Cortex of kidney (tissue), 1 donor: ENCODE measurements at places on chromosomes 7 and 10.

- DNase-seq: no peak
These were observed 195.1 kb downstream of the EXOC4 start for GRCh38 chr7:133448012-133448411.

- DNase-seq: no peak
These were observed 127.8 kb downstream of the PLPP4 start for GRCh38 chr10:120584786-120585185.

DNA sequence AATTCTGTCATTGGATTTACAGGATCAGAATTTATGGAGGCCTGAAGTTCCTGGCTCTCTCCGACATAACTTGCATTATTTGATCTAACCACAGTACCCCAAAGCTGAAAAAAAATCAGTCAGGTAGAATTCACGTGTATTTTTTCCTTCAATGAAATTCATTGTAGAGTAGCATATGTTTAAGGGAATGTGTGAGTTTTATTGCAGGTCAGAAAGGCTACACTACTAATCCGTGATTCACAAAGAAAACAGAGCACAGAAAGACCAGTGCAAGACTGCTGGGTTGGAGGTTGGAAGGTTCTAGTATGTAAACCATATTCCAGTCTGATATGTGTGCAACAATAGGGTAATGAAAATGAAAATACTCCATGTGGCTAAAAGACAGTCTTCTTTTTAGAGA, 247.0 kb upstream of the FERD3L start:
- no peak for DNase-seq

GRCh38 chr7:90648107-90648506, 52.0 kb downstream of the CDK14 start:
- DNase-seq: no peak

- DNase-seq: no peak
These were observed 42.7 kb downstream of the HTRA1 start for GRCh38 chr10:122503886-122504609.

DNA sequence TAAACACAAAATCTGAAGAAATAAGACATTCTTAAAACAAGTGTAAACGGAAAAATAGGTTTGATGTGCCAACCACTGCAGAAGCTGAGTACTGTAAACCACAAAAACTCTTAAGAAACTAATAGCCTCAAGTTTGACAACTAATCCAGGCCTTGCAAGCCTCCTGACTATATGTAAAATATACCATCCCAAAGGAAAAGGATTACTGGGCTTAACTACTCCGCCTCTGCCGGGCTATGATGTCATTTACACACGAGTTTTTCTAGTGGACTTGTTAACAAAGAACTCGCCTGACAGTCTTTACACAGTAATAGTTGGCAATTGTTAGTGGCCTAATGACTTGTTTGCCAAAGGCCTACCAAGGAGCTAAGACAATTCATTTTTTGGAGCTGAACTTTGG, 2.1 kb downstream of the KIF5B start:
- DNase-seq: no peak

DNA sequence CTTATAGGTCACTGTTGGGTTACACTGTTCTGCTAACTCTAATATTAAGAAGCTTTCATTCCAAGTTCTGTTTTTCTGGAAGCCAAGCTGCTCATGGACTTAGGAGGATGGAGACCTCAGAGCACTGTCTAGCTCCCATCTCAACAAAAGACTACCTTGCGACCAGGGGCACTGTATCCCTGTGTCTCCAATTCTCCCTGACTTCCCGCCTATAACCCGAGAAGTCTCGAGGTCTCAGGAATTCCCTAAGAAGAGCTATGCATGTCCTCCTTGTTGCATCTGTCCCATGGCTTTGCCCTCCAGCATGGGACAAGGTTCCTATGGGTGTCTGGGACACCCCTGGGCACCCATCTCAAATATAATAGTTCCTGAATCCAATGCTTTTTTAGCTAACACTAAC, 31.2 kb downstream of the BTBD16 start:
- DNase-seq: no peak

DNA sequence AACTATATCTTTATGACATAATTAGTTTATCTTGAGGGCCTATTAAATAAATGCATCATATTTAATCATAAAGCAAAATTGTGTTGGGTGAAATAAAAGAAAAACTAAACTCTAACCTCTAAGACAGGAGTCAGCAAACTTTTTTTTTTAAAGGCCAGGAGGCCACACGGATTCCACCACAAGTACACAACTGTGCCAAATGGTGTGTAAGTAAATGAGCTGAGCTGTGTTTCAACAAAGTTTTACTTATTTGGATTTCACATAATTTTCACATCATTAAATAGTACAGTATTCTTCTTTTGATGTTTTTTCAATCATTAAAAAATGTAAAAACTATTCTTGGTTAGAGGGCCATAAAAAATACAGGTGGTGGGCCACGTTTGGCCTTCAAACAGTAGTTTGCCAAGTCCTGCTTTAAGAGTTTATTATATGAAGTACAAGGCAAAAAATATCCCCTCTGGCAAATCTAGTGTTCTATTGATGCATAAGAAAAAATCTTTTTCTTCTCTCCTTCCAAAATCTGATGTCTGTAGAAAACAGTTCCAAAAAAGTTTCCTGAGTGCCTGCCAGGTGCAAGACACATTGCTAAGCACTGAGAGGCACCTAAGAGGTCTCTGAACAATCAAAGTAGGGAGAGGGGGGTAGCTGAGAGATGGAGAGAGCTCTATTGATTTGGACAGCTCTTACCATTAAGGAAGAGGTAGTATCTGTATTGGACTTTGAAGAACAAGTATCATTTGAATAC, 26.5 kb upstream of the SPOCK2 start:
- DNase-seq: no peak

GRCh38 chr7:1464694-1465093, 5.4 kb upstream of the MICALL2 start:
- DNase-seq: no peak

GRCh38 chr10:102994531-102995295, 76.6 kb downstream of the CNNM2 start:
- DNase-seq: no peak

DNA sequence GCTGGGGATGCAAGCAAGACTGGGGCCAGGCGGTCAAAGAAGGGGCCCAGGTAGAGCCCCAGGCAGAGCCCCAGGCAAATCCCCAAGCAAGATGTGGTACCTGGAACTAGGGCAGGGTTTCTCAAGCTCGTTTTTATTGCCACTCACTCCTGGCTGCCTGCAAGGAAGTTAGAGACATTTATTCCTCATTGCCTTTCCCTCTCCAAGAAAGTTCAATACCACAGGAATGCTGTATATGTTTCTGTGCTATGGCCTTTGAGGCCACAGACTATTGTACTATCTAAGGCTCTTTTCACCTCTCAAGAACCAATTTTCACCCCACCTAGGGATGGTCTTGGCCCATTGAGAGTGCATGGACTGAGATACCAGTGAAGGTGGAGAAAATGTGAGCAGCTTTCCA, 71.3 kb downstream of the TACC2 start:
- DNase-seq: no peak

DNA sequence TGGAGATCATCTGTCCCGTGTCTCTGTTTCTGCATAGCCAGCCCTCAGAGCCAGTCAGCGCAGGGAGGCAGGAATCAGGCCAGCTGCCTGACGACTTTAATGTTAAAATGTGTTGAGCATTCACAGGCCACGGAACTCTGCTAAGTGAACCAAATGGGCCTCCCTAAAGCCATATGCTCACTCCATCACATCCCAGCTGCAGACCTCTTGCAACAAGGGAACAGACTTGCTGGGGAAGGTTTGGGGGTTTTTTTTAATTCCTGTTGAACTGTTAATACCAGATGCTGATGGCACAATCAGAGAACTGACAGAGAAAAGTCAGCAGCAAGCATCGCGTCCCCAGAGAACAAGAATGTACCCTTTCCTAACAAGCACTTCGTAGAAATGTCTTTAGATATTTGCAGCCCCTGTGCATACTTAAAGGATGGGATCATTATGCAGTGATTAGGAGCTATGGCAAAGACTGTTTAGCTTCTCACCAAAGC, 900.4 kb upstream of the AUTS2 start:
- DNase-seq: no peak

DNA sequence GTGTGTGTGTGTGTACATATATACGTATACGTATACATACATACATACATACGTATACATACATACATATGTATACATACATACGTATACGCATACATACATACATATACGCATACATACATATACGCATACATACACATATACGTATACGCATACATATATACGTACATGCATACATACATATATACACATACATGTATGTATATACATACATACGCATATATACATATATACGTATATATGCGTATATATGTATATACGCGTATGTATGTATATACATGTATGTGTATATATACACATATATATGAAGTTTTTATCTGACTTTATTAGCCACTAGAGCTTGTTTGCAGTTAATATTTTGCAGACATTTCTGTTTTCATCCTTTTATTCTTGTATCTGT, 63.3 kb downstream of the TBC1D12 start:
- no peak for DNase-seq

- DNase-seq: no peak
These were observed 8.4 kb downstream of the CPA2 start for GRCh38 chr7:130274983-130275591.

- DNase-seq: no peak
These were observed 67.9 kb upstream of the COL13A1 start for GRCh38 chr10:69733791-69734261.

- no peak for DNase-seq
These were observed 23.7 kb downstream of the SRRM3 start for GRCh38 chr7:76225379-76225778.
